Caudate nucleus (tissue), 63 donors: ENCODE measurements at places on chromosomes 11 and 22.

- no peak for DNase-seq
Measured at GRCh38 chr11:90587896-90588295, 365.0 kb upstream of the CHORDC1 start.

DNA sequence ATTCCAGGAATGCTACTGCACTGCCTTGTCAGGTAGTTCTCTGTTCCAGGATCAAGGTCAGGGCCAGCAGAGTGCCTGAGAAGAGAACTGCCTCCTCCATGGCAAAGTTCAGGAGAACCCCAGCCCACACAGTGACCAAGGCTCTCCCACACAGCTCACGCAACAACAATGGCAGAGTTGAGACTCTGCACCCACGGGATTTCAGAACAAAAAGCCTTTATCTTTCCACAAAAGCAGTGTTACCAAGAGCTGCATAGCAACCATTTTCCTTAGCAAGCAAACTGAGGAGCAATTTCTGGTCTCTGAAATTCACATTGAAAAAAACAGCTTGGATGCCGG is 11.1 kb downstream of the PLAAT3 start:
- DNase-seq: peak; percentile 83

- no peak for DNase-seq
Measured at GRCh38 chr11:133965031-133965601, 8.3 kb upstream of the IGSF9B start.

DNA sequence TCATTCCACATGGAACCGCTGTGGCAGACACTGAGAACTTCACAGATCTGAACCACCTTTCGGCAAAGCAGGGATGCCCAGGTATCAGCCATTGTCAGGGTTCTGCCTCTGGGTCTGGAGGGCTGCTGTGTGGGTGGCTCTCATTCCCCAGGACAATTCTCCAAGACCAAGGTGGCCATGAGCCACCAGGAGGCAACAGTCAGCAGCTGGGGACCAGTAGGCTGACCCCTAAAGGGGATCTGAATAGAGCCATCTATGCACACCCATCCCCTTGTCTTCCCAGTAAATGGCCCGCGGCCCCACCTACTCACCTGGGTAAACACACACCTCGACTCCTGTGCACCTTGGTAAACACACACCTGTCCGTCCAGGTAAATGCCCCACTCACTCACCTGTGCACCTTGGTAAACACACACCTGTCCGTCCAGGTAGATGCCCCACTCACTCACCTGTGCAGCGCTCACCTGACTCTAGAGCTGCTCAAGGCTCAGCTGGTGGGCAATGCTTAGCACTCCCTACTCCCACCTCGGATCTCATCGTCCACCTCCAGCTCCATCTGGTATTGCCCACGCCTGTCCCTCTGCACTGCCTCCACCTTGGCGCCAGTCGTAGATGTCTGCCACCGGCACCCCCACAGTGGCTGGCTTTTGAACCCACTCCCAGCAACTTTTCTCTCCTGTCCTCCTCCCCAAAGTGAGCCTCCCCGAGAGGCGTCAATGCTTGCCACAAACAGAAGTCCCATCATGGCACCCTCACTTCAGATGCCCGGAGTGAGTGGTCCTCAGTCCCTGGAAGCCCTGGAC is 10.2 kb downstream of the SLC25A1 start:
- no peak for DNase-seq

DNA sequence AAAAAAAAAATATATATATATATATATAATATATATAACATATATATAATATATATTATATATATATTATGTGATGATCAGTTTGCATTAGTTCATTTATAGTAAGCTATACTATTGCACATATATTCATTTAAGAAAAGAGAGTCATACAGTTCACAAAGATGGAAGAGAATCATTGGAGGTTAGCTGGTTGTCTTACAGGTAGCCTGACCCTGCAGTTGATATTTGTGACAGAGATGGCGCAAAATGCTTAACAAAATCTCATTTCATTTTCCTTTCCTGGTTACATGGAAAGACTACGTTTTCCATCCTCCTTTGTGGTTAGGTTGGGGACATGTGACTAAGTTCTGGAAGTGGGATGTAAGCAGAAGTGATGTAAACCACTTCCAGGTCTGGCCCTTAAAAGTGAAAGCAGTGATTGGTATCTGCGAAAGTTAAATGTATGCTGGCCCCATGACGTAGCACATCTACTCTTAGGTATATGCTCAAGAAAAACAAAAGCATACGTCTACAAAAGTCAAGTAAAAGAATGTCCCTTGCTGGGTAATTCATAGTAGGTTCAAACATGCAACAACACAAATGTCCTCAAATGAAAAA is 7.2 kb upstream of the TMEM135 start:
- DNase-seq: no peak

DNA sequence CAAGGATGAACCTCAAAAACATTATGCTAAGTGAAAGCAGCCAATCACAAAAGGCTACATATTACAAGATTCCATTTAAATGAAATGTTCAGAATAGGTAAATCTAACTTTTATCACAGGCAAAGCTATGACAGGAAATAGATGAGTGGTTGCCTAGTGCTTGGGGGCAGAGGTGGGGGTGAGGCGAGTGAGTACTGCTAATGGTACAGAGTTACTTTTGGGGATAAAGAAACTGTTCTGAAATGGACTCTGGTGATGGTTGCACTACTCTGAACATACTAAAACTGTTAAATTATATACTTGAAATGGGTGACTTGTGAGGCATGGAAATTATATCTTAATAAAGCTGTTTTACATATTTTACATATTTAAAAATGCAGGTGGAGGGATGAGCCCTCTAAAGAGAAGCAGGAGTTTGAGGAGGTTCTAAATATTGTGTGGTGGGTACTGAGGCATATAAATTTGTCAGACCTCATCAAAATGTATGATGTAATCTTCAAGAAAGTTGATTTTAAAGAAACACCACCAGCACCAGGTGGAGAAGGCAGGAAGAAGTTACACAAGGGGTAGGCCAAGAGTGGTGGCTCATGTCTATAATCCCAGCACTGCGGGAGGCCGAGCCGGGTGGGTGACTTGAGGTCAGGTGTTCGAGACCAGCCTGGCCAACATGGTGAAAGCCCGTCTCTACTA is 3.6 kb downstream of the SLC43A1 start:
- no peak for DNase-seq

GRCh38 chr22:47123006-47123826 is 360.8 kb downstream of the TBC1D22A start:
- DNase-seq: no peak

- no peak for DNase-seq
Measured at GRCh38 chr11:84887055-84887629, 740.0 kb downstream of the DLG2 start.

DNA sequence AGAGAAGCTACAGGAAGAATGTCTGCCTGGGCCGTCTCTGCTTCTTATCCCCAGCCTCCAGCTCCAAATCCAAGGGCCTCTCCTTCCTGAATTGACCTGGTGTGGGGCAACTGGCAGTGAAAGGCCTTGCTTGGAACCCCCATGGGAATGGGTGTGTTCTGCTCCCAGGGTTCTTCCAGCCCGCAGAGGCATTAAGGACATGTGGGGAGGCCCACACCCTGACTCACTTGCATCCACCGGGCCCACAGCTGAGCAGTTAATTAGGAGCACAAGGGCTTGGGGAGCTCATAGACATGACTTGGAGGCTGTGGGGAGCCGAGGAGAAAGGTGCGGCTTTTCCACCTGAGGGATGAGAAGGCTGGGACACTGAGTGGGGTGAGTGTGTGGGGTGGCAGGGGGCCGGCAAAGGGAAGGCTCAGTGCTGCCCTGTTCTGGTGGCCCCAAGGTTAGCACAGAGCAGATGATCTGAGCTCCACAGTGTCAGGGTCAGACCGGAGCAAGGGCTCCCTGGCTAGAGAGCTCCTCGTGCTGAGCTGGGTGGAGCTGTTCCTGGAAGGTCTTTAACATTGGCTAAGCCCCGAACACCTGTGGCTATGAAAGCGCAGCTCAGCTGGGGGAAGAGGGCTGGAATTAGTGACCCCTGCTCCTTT is 64.5 kb upstream of the NECTIN1 start:
- DNase-seq: no peak

DNA sequence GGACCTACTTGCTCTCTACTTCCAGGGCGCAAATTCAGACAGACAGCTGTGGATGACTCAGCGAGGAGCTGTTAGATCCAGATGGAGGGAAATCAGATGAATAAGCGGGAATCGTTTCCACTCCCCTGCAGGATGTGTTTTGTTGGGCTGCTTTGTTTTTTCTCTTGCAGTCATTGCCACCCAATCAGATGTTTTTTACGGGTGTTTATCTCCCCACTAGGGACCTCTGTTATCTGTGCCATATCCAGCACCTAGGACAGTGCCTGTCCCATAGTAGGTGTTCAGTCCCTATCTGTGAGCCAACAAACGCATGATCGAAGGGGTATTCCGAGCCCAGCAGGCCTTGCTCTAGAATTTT is 51.1 kb upstream of the PARVG start:
- no peak for DNase-seq

- peak; percentile 68 for DNase-seq
Measured at GRCh38 chr11:118910309-118911112, 15.2 kb downstream of the BCL9L start.

GRCh38 chr11:93024369-93024768 is 54.9 kb downstream of the MTNR1B start:
- no peak for DNase-seq

DNA sequence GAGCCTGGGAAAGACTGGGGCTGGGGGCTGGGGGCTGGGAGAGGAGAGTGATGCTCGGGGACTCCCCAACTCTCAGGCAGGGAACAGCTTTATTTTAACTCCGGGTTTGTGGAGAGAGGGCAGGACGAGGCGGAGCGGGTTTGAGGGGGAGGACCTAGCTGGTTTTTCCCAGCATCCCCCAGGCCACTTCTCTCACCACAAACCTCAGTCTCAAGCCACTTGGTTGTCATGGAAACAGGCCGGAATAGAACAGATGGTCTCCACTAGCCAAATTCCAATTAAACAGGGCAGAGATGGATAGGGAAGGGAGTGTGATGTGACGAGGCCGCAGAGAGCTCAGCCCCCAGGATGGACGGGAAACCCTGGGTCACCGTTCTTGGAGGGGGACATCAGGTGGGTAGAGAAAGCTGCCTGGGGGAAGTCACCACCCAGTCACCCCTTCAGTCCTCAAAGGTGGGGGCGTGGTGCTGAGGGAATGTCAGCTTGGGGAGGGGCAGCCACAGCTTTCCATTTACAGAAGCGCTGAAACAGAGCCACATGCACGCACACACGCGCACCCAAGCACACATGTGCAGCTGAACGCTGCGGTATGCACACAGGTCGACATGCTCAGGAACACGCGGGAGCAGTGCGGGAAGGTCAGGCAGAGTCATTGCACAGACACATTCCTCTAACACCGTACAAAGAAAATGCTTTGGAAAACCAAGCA is 19.2 kb downstream of the NECTIN1 start:
- DNase-seq: no peak

- no peak for DNase-seq
Measured at GRCh38 chr11:94731880-94732601, 36.1 kb upstream of the AMOTL1 start.

DNA sequence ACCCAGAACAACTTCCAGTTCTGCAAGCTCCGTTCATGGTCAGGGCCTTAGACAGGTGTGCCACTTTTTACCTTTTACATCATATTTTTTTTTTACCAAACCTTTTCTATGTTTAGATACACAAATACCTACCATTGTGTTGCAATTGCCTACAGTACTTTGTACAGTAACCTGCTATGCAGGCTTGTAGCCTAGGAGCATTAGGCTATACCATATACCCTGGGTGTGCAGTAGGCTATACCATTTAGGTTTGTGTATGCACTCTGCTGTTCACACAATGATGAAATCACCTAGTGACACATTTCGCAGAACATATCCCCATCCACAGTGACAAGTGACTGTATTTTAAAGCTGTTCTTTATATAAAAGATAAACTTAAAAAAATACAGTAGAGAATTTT is 29.6 kb downstream of the APIP start:
- no peak for DNase-seq

DNA sequence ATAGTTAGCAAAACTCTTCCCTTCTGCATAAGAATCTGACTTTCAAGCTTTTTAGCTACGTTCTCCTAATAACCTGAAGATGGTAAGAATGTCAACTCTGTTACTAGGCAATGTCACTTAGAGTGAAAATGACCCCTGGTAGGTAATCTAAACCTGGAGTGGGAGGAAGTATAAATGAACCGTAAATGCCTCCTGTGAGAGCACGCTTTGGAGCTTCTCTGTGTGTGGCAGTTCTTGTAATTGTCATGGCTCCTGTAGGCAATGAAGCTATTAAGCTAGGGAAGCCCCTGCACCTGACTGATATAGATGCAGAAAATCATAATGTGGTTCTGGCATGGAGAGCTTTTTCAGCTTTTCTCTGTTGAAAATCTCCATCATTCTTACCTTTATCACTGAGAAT is 29.4 kb downstream of the CALCA start:
- DNase-seq: no peak

GRCh38 chr22:23387827-23388516 is 192.1 kb downstream of the IGLL1 start:
- no peak for DNase-seq

DNA sequence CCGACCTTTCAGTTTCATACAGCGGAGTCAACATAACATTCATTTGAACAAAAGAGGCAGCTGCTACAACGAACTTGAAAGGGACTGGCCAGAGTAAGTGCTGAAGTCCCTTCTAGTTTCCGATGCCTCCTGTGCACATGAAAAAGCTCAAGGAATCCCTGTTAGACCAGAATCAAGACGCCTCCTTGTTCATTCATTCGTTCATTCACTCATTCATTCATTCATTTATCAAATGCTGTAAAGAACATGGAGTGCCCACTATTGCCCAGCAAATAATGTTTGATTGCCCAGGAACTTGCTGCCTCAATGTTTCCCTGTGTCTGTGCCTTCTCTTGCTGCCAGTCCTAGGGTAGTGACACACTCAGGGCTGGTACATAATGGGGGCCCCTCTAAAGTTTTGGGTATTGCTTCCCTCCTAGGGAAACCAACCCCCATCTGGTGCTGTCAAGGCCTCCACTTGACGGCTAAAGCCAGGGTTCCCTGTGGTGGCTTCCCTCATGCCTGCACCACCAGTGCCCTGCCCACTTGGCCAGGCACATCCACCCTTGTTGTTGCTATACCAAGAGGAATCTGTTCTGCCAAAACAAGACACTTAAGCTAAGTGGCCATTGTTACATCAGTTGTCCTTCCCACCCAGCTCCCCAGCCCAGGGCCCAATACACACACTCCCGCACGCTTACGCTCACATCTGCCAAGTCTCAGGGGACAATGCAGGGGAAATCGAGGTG is 3.8 kb downstream of the TMPRSS13 start:
- no peak for DNase-seq
